ENCODE measurements at places on chromosomes 3 and 15.

GRCh38 chr3:14764331-14765059 lies 54.3 kb upstream of the FGD5 start:
- H3K27me3 ChIP-seq: peaks cover 5% of the 10 kb centered on the region
- DNase-seq: no peak
- H3K27ac ChIP-seq: no peak overlapping the region
- H3K36me3 ChIP-seq: no peaks in the 10 kb centered on the region

GRCh38 chr15:82850731-82851130 lies 41.3 kb downstream of the WHAMM start:
- H3K36me3 ChIP-seq: no peaks in the 10 kb centered on the region
- H3K4me3 ChIP-seq: no peak overlapping the region
- no peak for DNase-seq

DNA sequence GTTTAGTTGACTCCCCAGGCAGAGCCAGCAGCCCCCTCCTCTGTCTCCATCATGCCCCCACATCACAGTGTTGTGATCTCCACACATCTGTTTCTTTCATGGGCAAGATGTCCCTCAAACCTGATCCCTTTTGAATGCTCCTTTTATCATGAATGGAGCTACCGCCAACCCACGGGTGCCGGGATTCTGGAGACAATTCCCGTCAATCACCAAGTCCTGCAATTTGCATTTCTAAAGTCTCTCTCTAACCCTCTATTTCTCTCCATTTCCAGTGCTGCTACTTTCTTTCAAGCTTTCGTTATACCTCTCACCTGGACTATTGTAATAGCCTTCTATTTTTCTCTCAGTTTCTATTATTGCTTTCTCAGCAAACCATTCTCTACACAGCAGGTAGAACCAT lies 89.7 kb upstream of the CCNL1 start:
- H3K27ac ChIP-seq: no peak overlapping the region
- H3K4me3 ChIP-seq: no peak overlapping the region
- H3K4me1 ChIP-seq: peaks cover 3% of the 10 kb centered on the region
- no peak for DNase-seq

DNA sequence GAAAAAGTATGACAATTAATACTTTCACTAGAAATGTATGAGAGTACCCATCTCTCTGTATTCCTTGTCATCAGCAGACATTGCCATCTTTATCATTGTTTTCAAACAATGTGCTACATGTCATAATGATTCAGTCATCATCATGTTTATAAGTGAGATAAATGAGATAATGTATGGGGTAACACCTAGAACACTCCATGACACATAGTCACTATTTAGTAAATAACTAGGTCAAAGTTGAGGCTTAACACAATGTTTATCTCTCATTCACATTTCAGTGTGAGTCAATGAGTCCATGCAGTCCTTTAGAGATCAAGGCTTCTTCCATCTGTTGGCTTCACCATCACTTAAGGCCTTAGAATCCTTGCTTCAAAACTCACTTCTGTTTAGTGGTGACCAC lies 70.0 kb downstream of the NLGN1 start:
- no peaks in the 10 kb centered on the region for H3K36me3 ChIP-seq
- H3K4me3 ChIP-seq: no peak overlapping the region
- H3K4me1 ChIP-seq: no peaks in the 10 kb centered on the region
- DNase-seq: no peak
- no peaks in the 10 kb centered on the region for H3K27me3 ChIP-seq
- no peak overlapping the region for H3K27ac ChIP-seq

GRCh38 chr3:177468816-177469215 lies 271.5 kb upstream of the TBL1XR1 start:
- no peaks in the 10 kb centered on the region for H3K36me3 ChIP-seq
- no peaks in the 10 kb centered on the region for H3K4me1 ChIP-seq
- DNase-seq: no peak
- H3K27me3 ChIP-seq: no peaks in the 10 kb centered on the region

DNA sequence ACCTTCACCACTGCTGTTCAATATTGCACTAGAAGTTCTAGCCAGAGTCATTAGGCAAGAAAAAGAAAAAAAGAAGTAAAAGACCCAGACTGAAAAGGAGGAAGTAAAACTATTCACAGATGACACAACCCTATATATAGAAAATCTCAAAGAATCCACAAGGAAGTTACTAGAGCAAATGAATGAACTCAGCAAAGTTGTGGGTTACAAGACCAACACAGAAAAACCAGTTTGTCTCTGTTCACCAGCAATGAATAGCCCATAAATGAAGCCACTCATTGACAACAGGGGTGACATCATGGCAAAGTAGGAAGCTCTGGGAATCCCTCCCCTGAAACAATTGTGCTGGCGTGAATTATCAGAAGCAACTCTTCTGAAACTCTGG lies 4.6 kb downstream of the CFAP100 start:
- no peak for DNase-seq
- H3K36me3 ChIP-seq: no peaks in the 10 kb centered on the region
- no peak overlapping the region for H3K27ac ChIP-seq
- no peaks in the 10 kb centered on the region for H3K4me1 ChIP-seq

Data from activated CD8-positive, alpha-beta T cell treated with anti-CD3 and anti-CD28 coated beads, Interleukin-2, amount 10 ng/mL, durations not matched to agents 7 days and 5 days (primary cell).